ENCODE measurements at places on chromosomes 12 and 14.

GRCh38 chr14:42222924-42223471, 616.3 kb downstream of the LRFN5 start:
- no peak for DNase-seq

DNA sequence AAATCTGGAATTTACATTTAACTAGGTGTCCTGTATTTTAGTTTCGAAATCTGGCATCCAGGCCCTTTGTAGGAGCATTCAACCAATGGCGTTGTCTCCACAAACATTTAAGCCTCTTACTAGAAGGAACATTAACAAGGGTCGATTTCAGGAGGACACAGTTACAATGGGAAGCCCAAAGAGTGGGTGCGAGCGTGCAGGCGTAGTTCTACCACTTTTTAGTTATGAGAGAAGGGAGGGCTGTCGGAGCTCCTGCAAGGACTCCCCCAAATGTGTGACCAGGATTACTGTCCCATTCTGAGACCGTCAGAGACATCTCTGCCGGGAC, 365 bp upstream of the ABHD4 start:
- no peak for DNase-seq

GRCh38 chr14:35401422-35402265, 2.9 kb downstream of the NFKBIA start:
- DNase-seq, result no peak

GRCh38 chr14:103128631-103129300, 5.5 kb downstream of the TNFAIP2 start:
- DNase-seq, result no peak

DNA sequence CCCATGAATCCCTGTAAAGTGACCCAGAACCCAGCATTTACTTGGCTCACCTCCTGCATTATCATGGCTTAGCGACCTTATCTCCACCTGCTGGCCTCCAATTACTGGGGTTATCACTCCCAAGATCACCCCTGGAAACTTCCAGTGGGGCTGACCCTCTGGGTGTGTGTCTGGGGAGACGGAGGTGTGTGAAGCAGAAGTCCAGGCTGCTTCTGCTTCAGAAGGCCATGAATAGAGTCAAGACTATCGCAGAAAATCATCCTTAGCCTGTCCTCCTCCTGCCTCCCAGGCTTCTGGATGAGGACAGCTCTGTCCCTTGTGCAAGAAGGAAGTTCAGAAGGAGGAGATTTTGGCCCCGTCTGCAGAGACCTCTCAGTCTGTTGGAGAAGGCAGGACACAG, 408 bp upstream of the KRT72 start:
- DNase-seq, result no peak

DNA sequence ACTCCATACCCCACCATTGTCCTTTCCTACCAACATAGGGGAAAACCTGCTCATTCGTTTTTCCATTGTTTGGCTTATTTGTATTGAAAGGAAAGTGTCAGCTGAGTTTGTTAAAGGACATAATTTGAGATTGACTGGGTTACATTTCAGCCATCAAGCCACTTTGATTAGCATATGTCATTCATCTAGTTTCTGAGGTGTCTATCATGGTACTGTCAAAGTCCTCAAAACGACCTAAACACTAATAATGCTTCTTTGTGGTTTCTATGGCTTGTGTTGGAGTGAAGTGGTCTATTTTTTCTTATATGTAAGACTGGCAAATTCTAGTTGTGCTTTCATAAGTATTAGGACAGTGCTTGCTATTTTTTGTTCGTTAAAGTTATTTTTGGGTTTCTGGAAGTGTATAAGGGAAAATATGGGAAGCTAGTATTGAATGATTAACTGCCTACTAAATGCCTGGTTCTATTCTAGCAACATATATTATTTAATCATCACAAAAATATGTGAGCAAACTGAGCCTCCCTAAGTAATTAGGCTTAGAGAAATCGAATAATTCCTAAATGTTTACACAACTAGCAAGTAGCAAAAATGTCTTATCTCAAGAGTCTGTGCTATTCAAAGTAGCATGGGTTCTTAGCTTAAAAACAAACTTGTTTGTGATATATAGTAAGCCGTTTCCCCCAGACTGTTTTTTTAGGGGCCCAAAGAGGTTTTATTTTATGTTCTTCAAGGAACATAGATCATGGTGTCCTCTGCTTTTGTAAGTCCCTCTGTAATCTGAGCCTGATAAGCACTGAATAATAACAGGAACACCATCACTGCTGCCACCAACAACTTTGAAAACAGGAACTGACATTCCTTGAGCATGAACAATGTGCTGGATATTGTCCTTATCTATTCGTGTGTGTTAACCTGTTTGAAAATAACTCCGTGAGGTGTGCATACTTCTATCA, 67.1 kb downstream of the DERA start:
- DNase-seq, result no peak

DNA sequence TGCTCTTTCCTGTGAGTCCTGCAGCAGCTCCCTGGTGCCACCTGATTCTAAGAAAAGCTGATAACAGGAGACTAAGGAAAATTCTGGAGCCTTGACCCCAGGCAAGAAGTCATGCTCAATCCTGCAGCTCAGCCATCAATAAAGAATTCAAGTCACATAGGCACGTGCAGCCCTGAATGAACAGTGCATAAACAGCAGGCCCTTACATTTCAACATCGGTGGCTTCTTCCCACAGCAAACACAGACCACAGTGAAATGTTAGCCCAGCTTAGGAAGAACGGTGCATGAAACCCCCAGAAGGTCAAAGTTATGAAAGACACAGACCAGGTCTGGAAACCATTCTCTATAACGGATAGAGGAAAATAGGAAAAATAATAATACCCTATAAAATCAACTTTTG, 10.5 kb downstream of the CINP start:
- DNase-seq, result no peak

- no peak for DNase-seq
These were observed 571 bp downstream of the CPNE6 start for GRCh38 chr14:24071836-24072430.

DNA sequence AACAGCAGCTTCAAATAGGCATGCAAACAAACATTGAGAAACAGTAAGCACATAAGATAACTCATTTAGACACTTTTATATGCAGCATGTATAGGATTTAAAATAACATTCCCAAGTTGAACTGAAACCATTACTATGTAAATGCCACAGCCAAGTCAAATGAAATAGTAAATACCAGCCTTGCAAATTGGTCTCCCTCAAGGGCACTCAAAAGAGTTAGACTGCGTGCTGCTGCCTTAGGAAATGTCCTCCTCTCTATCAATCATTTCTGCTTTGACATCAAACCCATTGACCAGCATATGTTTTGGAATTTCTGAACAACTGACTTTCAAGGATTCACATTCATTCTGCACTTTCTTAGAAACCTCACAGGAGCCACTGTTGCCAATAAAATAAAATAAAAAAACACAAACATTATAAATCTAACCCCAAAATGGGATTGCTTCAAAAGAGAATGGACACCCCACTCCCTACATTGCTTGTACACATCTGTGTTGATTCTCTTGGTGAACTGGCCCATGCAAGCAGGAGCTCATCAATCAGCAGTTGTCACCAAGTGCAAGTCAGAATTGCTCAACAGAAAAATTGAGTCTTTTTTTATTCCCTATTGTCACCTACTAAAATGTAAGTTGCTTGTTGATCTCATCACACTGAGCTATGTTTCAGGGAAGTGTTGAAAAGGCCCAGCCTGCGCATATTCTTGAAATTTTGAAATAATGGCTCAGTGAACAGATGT, 256.2 kb downstream of the DAD1 start:
- DNase-seq, result no peak

- no peak for DNase-seq
These were observed 125.9 kb upstream of the FOXN3 start for GRCh38 chr14:89542786-89543424.

DNA sequence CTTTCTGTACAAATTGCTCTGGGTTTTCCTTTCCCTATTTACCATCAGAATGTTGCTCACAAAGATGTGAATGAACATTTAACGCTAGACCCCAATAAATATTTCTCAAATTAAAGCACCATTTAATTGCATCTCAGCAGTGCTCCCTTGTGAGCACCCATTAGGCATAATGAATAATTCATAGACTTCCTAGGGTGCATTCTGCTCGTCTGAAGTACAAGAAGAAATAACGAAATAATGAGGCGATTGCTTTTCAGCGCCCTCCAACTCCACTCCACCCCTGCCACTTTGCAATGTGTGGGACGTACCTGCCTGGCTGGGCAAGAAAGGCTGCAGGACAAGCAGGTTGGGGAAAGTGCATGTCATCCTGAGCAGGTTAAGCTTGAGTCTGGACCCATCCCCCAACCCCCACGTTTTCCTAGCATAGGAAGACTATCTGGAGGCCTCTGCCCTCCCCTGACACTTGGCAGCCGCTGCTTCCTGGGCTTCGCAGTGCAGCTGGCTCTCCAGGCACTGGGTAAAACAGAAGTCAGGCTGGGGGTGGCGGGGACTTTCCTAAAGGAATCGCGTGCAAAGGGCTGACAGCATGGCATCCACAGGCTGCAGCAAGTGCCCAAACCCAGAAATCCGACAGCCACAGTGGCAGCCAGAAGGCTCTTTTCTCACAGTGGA, 253.7 kb downstream of the DUSP6 start:
- no peak for DNase-seq

- no peak for DNase-seq
These were observed 30.6 kb downstream of the VCPKMT start for GRCh38 chr14:50085570-50086320.

GRCh38 chr12:71626768-71627167, 36.9 kb downstream of the ZFC3H1 start:
- DNase-seq, result no peak

DNA sequence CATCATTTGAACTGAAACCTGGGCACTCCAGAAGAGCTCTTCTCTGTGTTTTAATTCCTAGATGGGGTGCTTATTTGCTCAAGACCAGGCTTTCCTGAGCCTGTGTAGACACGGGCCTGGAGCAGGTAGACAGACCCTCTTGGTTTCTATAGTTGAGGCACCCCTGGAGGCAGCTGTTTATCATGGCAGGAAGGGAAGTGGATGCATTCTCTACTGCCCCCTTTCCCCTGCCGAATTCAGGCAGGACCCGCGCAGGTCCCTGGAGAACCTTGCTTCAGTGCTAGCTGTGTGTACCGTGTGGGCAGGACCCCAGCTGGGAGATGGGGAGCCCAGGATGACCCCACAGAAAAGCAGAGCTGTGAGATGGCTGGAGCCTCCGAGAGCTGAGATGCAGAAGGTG, 6.0 kb downstream of the CACNA1C start:
- no peak for DNase-seq
